ENCODE measurements at places on chromosomes 5 and 9.

GRCh38 chr5:77996943-77997342, 220.8 kb upstream of the TBCA start:
- no peak for DNase-seq

DNA sequence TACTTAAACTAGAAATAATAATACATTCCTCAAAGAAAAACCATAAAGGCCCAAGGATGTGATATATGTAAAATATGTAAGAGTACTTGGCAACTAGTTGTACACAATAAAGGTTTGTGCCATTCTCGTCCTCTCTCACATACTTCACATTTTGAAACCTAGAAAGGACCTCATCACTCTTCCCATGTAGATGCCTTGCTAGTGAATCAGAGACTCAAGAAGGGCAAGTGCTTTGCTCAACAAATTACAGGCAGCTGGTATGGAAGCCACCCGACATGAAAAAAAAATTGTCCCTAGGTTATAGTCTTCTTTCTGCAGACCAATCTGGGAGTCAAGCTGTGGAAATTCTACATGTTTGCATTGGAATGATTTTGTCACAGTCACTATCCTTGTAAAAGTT, 31.7 kb downstream of the ADRB2 start:
- no peak for DNase-seq

GRCh38 chr5:108382784-108383330, 959 bp upstream of the FBXL17 start:
- DNase-seq, result peak; percentile 32

- DNase-seq, result no peak
Observed at GRCh38 chr9:136117916-136118319, 757 bp downstream of the TMEM250 start.

DNA sequence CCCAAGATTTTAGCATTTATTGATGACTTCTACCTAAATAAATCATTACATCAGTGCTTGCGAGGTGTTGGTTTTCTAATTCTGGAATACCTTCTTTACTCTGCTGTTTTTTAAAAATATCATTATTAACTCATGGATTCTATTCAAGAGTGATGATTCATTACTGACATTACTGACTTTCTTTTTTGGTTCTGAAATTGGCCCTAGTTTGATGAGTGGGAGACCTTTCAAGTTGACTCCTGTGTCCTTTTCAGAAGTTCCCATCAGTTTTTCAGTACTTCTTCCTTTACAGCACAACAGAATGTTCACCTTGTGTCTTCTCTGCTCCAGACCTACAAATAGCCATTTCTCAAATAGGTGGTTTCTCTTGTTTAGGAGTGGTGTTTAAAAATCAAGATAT, 114.1 kb downstream of the PCSK5 start:
- DNase-seq, result no peak

DNA sequence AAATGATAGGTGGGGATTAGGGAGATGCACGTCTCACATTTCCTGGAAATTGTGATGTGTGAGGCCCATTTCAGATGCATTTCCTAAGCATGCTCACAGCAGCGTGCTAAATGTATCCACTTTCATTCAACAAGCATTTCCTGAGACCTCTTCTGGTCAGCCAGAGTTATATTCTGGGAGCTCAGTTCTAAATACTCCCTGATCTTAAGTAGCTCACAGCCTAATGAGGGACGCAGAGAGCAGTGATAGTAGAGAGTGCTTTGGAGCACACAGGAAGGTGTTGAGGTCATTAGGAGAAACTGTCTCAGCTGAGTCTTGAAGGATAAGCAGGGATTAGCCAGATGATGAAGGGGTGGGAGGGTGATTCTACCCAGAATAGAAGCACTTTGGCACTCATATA, 46.2 kb upstream of the FSD1L start:
- no peak for DNase-seq

DNA sequence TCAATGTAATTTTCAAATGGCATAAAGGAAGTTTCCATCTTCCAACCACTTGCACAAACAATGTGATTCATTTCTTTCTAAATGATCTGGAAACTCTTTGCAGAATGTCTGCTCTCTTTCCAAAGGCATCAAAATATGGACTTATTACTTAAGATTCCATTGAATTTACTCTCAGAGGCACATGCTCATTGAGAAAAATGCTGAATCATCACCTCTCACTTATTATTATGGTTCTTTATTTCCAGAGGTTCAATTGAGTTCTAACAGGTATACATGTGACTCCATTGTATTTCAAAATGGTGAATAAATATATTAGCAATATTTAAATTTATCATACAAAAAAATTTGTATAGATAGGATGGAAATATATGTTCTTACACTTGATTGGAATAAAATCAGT, 1140.6 kb downstream of the EFNA5 start:
- DNase-seq, result no peak

DNA sequence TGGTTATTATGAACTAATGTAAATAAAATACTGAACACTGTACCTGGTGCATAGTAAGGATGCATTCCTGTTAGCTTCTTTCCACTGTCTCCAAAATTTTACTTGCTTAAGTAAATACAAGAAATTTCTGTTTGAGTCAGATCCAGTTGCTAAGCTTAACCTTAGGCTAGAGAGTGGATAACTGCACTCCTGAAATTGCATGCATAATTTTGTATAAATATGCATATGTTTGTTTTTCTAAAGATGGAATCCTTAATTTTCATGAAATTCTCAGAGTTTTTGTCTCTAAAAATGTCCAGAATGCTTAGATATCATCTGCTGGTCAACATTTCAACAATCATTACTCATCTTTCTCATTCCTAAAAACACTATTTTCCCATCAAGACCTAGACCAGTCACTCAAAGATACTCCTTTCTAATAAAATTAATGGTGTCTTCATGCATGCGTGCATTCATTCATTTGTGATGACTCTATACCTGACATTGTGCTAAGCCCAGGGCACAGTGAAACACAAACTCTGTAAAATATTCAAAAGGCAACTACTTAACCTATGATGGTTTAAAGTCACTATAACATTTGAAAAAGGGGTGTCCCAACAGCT, 284.8 kb downstream of the SEC61B start:
- no peak for DNase-seq

DNA sequence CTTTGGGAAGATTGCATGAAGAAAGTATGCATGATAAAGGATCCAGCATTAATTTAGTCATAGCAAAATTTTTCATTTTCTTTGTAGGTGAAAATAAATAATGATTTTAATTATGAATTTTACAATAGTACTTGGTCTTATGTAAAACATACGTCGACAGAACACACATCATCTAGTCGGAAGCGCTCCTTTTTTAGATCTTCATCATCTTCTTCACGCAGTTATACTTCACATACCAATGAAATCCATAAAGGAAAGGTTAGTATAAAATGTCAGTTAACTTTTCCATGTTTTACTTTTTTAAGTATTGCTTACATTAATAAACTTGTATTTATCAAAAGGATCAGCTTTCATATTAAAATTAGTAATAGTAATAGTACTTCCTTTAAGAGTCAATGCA, 35.8 kb downstream of the C7 start:
- DNase-seq, result no peak

GRCh38 chr9:68775003-68775730, 70.1 kb downstream of the PIP5K1B start:
- DNase-seq, result no peak

DNA sequence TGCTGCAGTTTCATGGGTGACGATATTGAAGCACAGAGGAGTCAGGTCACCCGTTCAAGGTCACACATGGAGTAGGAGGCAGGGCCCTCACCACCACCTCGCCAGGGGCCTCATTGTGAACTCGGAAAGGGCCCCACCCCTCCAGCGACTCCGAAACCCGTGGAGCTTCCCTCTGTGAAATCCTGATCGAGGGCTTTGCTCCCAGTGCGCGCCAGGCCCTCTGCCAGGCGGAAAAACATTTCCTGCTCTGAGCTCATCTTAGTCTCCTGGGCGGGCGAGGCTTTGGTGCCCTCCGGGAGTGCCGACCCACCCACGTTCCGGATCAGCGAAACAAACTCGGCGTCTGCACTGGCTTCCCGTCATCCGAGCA, 75.0 kb upstream of the FCN1 start:
- DNase-seq, result no peak

DNA sequence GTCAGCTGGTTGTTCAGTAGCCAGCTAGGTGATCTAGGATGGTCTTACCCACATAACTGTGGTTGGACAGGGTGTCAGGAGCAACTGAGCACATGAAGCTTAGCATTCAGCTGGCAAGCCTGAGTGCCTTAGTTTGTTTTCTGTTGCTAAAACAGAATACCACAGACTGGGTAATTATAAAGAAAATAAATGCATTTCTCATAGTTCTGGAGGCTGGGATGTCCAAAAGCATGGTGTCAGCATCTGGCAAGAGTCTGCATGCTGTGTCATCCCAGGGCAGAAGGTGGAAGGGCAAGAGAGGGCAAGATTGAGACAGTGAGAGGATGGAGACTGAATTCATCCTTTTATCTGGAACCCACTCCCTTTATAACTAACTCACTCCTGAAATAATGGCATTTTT, 921.5 kb downstream of the TLE4 start:
- no peak for DNase-seq

DNA sequence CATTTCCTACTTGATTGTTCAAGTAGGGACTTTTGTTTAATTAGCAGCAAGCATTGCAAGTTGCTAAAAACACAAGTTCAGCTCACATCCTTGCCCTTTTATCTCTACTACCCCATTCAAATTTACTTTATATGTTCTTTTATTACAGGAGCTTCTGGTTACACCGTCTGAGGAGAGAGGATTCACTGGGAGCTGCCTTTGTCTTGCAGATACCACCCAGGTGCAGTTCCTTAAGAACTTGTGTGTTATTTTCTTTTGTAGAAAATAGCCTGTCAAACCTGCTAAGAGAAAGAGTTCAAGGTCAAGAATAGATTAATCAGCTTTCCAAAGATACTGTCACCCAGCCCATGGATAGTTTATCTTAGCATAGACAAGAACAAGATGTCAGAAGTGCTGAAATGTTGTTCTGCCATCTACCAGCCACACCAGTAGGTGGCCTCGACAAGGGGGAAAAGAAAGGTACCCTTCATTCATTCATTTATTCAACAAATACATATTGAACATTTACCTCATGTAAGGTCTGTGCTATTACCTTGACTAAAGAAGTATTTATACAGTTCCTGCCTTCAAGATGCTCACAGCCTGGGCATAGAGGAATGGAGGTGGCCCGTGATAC, 750.3 kb downstream of the MAT2B start:
- DNase-seq, result no peak

DNA sequence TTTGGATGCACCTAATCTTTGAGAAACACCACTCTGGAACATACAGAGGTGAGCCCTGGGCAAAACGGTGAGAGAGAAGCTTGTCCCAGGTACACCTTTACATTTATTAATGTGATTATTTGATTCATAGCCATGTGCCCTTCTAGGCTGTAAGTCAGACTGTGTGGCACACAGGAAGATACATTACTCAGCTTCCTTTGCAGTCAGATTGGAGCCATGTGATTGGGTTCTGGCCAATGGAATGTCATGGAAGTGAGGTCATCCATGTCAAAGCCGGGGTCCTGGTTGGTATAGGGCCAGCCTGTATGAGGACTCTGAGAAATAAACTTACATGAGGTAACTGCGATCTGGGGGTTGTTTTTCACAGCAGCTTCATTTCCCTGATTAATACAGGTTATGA, 106.8 kb upstream of the CD180 start:
- no peak for DNase-seq

DNA sequence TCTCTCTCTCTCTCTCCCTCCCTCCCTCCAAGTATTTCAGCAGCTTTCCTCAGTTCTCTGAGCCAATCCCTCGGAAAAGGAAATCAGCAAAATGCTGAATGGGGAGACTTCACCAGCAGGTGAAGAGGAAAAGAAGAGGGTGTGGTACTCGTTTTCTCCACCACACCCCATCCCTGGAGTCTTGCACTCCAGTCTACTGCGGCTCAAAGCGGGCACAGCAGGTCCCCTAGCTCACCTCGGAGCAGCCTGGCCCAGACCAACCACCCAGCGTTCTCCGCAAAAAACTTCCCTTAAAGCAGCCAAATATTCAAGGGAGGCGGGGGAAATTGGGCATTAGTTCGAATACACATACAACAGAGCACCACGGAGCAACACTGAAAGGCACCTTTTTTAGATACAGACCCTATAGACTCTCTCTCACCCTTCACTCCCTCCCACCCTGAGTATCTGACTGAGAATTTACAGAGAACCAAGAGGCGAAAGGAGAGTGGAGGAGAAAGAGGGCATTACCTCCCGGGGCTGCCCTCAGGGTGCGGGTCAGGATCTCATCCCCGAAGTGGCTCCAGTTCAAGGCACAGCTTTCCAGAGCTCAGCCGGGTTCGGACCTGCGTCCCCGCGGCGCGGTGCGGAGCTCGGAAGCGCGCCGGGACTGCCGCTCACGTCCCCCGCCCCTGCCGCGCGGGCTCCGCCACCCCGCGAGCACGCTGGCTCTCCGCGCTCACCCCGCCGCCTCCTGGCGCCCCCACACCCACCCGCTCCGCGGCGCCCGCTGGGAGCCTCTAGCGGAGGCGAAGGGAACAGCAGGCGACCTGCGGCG, 1638.5 kb upstream of the C9orf72 start:
- DNase-seq, result peak; percentile 9

DNA sequence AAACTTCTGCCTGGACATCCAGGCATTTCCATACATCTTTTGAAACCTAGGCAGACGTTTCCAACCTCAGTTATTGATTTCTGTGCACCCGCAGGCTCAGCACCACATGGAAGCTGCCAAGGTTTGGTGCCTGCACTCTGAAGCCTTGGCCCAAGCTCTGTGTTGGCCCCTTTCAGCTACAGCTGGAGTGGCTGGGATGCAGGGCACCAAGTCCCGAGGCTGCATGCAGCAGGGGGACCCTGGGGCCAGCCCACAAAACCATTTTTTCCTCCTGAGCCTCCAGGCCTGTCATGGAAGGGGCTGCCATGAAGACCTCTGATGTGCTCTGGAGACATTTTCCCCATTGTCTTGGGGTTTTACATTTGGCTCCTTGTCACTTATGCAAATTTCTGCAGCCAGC, 49.9 kb downstream of the NFX1 start:
- no peak for DNase-seq

- no peak for DNase-seq
Observed at GRCh38 chr9:110908894-110909293, 129.4 kb downstream of the LPAR1 start.

GRCh38 chr9:38384990-38385848, 7.3 kb upstream of the ALDH1B1 start:
- no peak for DNase-seq

- DNase-seq, result no peak
Observed at GRCh38 chr5:9957214-9957613, 292.5 kb downstream of the ATPSCKMT start.

- no peak for DNase-seq
Observed at GRCh38 chr5:176697267-176697933, 50.1 kb downstream of the TSPAN17 start.

GRCh38 chr5:64147849-64148441, 17.7 kb upstream of the RNF180 start:
- no peak for DNase-seq

DNA sequence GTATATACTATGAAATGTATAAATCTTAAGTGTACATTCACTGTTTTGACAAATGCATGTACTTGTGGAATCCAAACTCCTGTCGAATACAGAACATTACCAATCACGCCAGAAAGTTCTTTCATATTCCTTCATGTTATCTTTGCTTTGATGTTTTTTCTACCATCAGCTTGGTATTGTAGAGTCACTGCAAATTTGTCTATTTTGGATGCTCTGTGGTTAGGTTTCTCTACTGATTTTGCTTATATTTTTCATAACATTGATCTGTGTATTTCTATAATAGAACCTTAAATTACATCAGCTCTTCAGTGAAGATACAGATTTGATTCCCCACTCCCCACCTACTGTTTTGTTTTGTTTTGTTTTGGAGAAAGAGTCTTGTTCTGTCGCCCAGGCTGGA, 30.8 kb downstream of the HABP4 start:
- DNase-seq, result no peak
